ENCODE measurements at places on chromosomes 5 and 9. TPM values are rescaled to one million over a fixed set of nuclear protein-coding genes. Genes with fewer than 3 reads are reported as not detected.

- DNase-seq: no peak
These were observed 36.9 kb downstream of the ADAMTSL2 start for GRCh38 chr9:133571391-133571890.

DNA sequence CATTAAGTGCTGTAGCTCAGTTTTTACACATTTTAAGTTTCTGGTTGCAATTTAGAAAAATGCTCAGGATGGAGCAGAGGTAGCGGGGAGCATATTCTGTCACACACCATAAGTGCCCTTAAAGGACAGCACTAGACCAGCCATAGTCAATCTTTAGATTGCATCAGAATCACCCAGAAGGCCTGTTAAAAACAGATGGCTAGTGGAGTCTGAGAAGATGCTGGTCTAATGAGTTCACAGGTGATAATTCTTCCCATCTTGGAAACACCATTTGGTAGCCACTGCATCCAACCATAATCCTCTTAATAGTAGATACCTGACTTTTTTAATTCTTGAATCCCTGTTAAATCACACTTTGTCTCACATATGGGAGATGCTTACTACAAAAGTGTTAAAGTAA is 113.2 kb downstream of the CDH18 start:
- DNase-seq: no peak

- DNase-seq: no peak
These were observed 25.8 kb downstream of the TJP2 start for GRCh38 chr9:69199769-69200470.

DNA sequence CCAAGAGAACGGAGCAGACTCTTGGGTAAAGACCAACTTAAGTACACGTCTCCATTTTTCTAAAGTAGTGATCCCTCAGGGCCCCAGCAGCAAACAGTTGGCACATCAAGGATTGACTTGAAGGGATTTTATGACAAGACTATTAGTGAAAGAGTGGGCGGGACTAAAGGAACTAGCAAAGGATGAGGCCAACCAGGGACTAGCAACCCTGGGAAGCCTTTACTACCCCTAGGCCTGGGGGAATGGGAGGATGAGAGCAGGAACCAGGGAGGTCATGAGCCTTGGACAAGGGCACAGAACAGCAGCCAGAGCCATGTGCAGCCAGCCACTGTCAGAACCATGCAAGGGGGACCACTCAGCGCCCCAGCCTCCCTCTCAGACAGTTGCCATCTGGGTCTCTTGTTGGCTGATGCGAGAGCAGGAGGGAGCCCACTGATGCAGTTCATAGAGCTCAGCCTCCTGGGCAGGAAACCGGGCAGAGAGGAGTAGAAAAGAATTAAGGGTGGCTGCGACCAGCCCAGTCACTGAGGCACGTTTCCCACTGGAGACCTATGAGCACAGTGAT is 28.1 kb downstream of the TGFBI start:
- no peak for DNase-seq

GRCh38 chr5:141585594-141585993 is 33.2 kb downstream of the DIAPH1 start:
- no peak for DNase-seq

GRCh38 chr5:103587185-103587748 is 24.7 kb upstream of the NUDT12 start:
- DNase-seq: no peak

The RORB gene
- not detected for polyA plus RNA-seq

- DNase-seq: no peak
These were observed 138.7 kb downstream of the RAPGEF6 start for GRCh38 chr5:131496400-131496713.

DNA sequence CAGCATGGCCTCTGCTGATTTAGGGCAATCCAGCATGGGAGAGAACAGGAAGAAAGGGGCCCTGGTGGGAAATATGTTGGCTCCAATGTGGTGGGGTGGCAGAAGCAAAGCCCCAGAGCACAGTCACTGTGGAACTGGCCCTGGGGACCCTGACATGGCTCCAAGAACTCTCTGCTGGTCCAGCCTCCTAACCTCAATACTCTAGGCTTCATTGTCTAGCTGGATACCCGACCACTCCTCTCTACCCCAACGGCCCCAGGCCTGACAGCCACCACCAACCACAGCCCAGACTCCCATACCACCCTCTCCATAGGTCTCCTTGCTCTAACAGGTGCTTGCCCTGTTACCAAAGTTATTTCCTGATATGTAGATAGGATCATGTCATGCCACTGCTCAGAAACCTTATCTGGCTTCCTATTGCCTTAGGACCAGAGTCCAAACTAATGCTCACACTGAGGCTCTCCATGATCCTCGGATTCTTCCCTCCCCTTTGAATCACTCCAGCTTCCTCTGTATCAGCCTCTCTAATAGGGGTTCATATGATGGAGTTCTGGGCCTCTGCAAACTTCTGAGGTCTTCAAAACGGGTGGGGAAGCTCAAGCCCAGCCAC is 12.9 kb downstream of the ACSL6 start:
- DNase-seq: no peak

The F12 gene
- polyA plus RNA-seq: 0.69 TPM

DNA sequence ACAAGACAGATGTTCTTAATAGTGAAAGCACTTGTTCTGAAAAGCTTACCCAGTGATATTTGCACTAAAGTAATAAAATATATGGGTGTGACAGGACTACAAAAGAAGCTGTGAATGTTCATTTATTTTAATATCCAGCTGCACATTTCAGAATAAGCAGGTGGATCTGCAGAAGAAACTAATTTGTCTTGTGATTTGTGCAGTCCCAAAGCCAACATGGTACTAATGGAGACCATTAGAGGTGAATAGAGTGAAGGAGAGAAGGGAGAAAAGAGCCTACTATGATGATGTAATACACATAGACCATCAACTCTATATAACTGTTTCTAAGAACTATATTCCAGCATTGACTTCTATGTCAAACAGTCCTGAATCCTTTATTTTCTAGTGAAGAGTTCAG is 362.8 kb downstream of the ISL1 start:
- DNase-seq: no peak

GRCh38 chr5:31993165-31993961 is 180.8 kb downstream of the GOLPH3 start:
- peak; percentile 60 for DNase-seq

DNA sequence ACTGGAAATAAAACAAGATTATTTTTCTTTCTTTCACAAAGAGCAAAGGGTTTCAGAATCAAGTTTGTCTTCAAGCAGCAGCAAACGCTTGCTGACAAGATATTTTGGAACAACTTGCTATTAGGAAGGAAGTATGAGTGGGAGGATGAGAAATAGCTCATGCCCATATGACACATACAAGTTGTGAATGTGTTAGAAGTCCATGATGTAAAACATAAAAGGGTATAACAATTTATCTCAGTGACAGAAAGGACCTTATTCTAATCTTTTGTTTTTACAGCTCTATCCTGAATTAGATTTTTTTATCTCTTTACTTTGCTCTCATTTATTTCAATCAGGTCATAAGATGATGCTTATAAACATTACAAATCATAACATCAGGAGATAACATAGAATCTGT is 516.6 kb upstream of the MEF2C start:
- DNase-seq: no peak

The FYB1 gene
- polyA plus RNA-seq: 0.09 TPM

- no peak for DNase-seq
These were observed 591 bp downstream of the ABCA1 start for GRCh38 chr9:104927216-104927911.

DNA sequence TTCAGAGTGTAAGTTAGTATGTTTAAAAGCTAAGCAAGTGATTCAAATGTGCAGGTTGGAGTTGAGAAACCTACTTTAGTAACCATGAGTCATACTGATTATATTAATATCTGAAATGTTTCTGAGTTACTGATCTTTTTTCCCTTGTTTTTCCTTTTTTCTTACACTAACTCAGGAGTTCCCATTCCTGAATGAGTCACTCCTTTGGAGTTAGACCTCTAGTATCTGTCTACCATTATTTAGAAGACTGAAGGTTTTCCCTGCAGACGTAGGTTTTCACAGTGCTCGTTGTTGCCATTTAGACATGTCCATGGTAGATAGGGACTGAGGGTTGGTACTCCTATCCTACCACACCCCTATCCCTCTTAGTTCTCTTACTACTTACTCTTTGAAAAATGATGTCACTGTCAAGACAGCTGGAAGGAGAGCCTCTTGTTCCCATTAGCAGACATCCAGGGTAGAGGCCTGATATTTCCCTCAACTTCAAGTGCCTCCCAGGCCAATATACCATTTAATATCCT is 20.2 kb downstream of the OCLN start:
- DNase-seq: peak; percentile 46
